Left cardiac atrium (tissue), 4 donors: ENCODE measurements at places on chromosomes 13 and 19. TPM values are rescaled to one million over a fixed set of nuclear protein-coding genes. Genes with fewer than 3 reads are reported as not detected.

CACNG7 gene
- not detected for total RNA-seq

DNA sequence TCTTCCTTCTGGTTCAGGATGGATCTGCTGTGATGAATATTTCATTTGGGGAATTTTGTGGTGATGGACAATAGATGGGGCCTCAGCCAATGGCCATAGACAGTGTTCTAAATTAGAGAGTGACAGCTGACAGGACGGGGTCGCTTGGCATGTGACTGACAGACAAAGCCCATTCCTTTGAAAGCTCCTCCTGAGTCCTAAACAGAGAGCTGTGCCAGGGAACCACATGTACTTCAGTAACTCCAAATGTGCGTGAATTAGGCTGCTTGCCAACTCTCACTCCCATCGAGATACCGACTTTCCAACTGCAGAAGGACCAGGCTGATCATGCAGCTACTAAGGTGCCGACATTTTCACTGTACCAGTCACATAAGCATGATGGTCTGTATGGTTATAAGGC, 187.7 kb downstream of the SHISA2 start:
- DNase-seq, result no peak

GRCh38 chr13:108060111-108060510, 155.2 kb downstream of the LIG4 start:
- no peak for DNase-seq

DNA sequence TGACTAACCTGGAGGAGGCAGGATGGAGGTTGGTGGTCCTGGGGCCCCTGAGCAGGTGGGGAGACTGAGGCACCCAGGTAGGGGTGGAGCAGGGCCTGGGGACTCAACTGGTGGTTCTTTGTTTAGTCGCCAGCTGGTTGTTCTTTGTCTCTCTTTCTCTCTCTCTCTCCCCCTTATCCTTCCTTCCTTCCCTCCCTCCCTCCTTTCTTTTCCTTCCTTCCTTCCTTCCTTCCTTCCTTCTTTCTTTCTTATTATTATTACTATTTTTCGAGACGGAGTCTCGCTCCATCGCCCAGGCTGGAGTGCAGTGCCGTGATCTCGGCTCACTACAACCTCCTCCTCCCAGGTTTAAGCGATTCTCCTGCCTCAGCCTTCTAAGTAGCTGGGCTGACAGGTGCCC, 6.6 kb upstream of the NRTN start:
- DNase-seq, result no peak
